ENCODE measurements at places on chromosomes 6 and 20. TPM values are rescaled to one million over a fixed set of nuclear protein-coding genes. Genes with fewer than 3 reads are reported as not detected.

GRCh38 chr6:133814797-133815196, 74.1 kb upstream of the TCF21 start:
- no peak for DNase-seq

DNA sequence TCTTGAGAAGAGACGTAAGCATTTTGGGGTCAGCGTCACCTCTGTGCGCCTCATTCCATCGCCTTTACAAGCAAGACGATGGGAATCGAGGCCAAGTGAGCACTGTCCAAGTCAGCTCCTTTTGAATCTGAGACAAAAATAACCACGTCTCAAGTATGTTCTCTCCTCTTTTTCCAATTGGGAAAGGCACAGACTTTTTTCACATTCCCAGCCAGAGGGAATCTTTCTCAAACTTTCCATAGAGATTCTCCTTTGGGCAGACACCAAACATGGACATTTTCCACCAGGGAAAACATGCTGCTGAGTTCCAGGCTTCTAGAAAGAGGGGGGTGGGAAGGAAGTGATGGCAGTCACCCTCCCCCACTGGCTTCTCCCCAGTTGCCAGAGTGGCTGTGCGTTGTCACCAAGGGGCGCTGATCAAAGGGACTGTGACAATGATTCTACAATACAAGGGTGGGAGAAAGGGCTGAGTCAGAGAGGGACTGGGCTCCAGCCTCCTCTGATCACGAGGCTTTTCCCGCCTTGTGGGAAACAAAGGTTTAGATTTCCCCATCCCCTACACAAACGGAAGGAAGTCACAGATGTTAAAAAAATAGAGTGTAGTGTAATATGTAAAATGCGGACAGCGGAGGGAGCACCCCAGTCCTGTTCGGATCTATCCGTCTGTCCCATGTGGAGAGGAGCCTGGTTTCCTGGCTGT, 281.9 kb upstream of the RNF24 start:
- DNase-seq, result no peak

Gene ELOVL5
- 33.3 TPM for polyA plus RNA-seq

- DNase-seq, result no peak
Observed at GRCh38 chr6:95581073-95581472, 3.7 kb downstream of the MANEA start.

DNA sequence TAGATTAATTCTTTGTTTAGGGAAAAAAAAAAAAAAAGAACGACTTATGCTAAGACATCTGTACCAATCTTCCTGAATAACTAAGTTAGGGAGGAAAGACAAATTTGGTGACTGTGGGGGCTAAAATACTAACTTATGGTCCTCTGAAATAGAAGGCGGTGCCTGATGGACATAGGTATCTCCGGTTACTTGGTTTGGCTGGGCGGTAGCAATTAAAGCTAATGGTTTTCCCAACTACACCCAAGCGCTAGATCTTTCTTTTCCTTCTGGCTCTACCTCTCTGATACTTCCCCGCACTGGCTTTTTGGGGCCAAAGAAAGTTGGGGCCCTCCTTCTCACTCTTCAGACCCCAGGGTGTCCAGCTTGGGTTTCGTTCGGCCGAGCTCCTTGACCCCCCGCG, 1.0 kb upstream of the RBM24 start:
- DNase-seq, result no peak

GRCh38 chr6:67501755-67502154, 1133.3 kb upstream of the ADGRB3 start:
- DNase-seq, result no peak

GRCh38 chr6:17388365-17388764, 5.0 kb upstream of the CAP2 start:
- DNase-seq, result no peak

GRCh38 chr6:150286912-150287311, 81.9 kb upstream of the IYD start:
- DNase-seq, result no peak
